ENCODE measurements at places on chromosomes 5 and 9.
A peak's percentile ranks its signal among the peaks of the same experiment; 100 is the strongest.

GRCh38 chr5:10034001-10034400 is 215.7 kb downstream of the ATPSCKMT start:
- DNase-seq = no peak

DNA sequence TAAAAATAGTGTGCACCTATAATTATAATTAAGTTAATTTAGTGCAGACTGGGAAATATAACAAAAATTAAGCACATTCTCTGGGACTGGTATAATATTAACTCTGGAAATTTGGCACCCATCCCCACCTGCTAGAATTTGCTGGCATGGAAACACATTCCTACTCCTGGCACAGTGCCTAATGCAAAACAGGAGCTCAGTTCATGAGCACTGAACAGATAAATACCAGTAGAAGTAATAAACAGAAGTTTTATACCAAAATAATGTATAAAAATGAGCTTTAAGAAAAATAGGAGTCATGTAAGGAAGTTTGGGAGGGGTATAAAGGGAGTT is 23.7 kb upstream of the NPR3 start:
- DNase-seq = peak; percentile 43

DNA sequence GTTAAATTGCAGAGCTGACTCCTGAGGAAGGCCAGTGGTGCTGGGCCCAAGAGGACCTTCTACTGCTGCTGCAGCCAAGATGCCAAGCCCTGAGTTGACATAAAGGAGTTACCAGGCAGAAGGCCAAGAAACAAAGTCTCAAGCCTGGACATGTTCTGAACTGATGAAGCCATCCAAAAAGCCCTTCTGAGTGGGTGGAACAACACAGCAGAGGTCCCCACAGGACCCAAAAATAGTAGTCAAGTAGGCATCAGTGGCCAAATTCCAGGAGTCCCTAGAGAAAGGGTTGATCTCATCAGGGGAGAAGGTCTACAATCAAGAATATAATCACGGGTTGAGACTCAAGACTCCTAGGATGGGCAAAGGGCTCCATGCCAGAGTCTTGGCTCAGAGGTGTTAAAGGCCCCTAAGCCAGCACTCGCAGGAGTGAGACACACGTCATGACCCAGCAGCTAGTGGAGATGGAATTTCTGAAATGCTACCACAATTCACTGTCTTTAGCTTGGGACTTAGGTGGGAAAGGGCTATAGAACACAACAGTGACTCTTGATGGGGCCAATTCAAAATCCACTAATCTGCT is 119.7 kb downstream of the FANCC start:
- DNase-seq = peak; percentile 87

DNA sequence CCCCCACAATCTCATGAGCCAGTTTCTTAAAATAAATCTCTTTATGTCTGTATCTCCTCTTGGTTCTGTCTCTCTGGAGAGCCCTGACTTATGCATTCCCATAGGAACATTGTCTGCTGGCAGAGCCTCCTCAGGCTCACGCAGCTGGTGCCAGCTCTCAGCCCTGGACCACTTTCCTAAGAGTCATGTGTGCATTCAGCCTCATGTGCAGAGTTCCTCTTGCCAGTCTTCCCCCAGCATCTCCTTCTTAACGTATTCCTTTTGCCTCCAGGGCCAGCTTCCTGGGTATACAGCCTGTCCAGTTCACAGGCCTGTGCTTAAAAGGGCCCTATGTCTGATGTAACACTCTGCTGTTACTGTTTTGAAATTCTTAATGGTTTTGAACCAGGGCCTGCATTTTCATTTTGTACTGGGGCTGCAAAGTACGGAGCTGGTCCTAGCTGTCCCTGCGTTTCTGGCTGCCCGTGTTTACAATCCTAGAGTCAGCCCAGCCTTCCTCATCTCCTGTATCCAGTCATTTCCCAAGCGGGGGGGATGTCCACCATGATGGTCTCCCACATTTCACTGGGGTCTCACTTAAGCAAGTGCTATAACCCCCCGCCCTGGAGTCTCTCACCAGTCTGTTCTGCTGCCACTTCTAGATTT is 18.1 kb downstream of the ANKRD33B start:
- no peak for DNase-seq

GRCh38 chr9:7433508-7434292 is 365.9 kb downstream of the DMAC1 start:
- no peak for DNase-seq

Data from astrocyte (in vitro differentiated cells and primary cell).